ENCODE measurements at places on chromosomes 1 and 21.
A peak's percentile ranks its signal among the peaks of the same experiment; 100 is the strongest.

DNA sequence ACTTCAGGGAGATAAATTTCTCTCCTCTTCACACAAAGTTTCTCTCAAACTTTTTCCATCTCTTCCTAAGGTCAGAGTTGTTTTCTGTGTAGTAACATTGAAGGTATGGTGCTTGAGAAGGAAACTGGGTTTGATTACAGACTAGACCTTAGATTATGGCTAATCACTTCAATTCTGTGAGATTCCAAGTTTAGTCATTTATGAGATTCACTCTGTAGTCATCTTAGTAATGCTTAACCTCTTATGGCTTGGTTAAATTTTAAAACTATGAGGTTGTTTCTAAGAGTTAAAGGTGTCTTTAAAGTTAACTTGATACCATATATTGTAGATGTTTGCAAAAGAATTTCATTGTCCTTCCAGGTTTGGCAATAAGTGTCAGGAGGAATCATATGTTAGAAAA, 1092.2 kb downstream of the KCNT2 start:
- DNase-seq: no peak

DNA sequence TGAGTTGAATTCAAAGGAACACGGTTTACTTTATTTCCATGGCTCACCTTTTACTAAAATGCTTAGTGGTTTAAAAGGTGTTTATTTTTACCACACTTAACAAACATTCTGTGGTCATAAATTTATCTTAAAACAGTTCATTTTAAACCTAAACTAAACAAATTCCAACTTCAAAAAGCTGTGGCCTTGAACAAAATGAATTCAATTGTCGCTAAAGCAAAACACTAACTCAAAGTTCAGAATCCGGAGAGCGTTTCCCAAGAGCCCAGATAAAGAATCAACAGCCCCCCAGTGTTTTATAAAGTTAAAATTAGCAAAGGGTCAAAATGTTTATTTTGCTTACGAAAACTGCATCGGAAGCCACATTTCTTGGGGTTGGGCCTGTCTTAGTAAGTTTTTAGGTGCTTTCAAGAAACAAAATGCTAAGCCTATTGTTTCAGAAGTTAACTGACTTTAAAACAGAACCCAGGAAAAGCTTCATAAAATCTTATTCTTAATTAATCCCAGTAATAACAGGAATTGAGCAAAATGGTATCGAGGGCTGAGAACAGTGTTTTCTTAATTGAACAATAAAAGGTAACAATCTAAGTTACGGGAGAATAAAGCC, 1.3 kb downstream of the PUM1 start:
- no peak for DNase-seq

- no peak for DNase-seq
Observed at GRCh38 chr21:36096398-36097290, 26.8 kb downstream of the CBR1 start.

DNA sequence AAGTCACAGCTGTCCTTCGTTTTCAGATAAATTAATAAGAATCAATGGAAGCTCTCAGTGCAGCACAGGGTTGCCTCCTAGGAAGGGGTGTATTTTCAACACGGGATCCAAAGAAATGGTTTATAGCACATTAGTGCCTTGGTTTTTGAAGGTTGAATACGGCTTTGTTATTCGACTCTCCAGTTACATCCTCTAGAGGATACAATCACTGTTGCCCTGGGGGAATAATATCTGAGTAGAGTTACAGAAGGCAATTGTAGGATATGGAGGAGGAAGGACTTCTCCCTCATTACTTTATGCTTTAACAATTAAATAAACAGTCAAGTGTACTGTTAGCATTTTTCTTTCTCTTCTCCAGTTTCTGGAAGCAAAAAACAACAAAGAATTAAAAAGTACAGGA, 14.3 kb upstream of the ZNF326 start:
- no peak for DNase-seq

GRCh38 chr21:38242061-38242460, 14.7 kb upstream of the KCNJ15 start:
- DNase-seq: no peak

GRCh38 chr1:52533713-52534112, 19.2 kb downstream of the TUT4 start:
- no peak for DNase-seq

DNA sequence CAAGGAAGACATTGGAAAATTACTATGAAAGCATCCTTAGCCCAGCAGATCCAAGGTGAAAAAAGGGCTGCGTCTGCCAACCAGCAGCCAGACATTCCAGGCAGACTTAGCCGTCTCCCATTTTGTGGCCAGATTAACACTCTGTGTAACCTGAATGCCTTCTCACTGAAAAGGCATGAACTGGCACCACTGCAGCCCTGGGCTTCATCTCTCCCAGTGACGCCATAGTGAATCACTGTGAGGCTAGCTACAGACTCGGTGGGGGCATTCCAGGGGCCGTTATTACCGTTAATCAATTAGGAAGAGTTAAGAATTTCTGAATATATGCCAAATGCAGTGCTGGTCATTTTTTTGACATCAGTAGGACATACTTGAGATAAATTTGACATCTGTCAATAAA, 627.4 kb downstream of the LMO4 start:
- DNase-seq: peak; percentile 95

GRCh38 chr1:84436876-84437655, 38.8 kb downstream of the DNASE2B start:
- DNase-seq: no peak

All from amniotic epithelial cell (primary cell).